ENCODE measurements at places on chromosomes 5 and 9.

- DNase-seq: no peak
Measured at GRCh38 chr5:179238628-179238970, 106.7 kb downstream of the ADAMTS2 start.

DNA sequence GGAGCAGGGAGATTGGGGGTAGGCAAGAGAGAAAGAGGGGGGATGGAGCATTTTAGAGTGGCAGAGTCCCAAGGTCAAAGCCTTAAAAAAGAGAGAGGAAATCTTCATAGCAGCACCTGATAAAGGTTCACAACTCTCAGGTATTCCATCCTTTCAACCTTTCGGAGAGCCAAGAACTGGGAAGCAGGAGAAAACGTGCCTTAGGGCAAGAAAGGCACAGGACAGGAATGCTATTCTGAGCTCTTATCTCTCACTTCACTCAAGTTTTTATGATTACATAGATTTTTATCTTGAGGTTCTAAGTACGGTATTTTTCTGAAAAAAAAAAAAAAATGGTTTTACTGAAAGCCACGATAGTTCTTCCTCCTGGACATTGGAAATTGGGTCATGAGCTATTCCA is 34.5 kb upstream of the SMAD5 start:
- DNase-seq: no peak

- DNase-seq: no peak
Measured at GRCh38 chr5:2125901-2126265, 243.2 kb upstream of the IRX4 start.

DNA sequence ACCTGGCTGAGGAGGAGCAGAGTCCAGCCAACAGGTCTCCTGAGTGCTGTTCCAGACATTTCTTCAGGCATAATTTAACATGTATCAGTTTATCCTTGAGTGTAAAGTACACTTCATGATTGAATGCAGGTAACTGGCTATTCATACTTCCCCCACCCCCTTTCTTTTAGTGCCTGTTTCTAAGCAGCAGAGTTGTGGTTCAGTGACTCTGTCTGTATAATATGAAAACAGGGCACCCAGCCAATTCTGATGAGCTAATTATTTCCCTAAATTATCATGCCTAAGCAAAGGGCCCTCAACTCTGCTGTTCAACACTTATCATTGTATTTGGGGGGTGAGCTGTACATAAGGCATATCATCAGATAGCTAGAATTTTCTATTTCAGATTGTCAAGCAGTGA is 51.9 kb upstream of the ZSWIM6 start:
- no peak for DNase-seq

GRCh38 chr9:120555839-120556238 is 24.1 kb downstream of the CDK5RAP2 start:
- no peak for DNase-seq

DNA sequence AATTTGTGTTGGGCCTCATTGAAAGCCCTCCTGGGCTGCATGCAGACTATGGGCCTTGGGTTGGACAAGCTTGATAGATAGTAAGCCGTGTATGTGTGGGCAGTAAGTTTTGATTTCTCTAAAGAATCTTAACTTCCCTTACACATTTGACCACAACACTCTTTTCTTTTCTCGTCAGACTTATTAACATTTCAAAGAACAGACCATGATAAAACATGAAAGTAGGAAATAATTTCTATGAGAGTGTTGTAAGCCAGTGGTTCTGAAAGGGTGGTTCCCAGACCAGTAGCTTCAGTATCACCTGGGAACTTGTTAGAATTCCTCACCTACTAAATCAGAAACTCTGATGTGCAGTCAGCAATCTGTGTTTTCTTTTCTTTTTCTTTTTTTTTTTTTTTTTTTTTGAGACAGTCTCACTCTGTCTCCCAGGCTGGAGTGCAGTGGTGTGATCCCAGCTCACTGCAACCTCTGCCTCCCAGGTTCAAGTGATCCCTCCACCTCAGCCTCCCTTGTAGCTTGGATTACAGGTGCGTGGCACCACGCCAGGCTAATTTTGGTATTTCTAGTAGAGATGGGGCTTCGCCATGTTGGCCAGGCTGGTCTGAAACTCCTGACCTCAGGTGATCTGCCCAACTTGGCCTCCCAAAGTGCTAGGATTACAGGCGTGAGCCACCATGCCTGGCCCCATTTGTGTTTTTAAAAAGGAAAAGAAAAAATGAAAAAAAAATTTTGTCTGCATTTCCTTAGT is 20.0 kb upstream of the GCNT1 start:
- no peak for DNase-seq

DNA sequence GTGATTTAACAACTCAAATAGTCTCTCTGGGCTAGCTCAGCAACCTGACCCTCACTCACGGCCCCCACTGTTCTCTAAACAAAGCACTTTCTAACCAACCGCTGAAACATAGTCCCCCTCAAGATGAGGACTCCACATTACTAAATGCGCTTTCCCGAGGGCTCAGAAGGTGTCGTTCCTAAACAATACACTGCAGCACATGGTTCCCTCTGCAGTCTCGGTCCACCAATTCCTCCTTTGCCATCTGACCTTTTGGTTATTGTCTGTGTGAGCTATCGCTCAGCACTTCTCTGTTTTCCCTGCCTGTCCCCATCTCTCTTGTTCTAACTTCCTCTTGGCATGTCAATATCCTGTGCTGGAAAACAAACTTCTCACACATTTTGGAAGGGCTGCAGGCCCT is 7.2 kb downstream of the EPB41L4A start:
- no peak for DNase-seq

DNA sequence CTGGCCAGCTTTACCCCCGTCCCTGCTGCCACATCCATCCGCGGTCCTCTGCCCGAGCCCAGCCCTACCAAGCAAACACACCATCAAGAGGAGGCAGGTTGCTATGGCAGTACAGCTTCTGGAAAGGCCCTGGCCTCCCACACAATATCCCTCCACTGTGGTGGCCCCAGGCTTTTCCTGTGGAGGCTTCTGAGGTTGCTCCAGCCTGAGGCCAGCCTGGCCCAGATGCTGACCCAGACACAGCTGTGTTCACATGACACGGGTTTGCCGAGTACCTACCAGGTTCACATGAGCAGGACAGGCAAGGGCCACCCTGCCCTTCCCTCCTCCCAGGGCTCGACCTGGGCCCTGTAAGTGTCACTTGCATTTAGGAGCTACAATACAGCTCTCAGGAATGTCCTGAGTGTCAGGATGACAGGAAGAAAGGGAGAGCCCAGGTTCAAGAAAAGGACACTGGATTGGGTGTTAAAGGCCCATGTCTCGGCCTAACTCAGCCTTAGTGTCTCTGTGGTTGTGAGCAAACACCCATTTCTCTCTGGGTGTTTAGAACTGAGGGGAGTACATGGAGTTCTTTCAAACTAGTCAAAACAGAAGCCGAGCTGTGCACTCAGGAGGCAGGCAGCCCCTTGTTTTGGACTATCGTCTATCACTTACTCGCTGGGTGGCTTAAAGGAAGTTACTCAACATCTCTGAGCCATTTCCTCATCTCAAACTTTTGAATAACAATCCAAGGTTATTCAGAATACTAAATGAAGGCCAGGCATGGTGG is 40.2 kb downstream of the NAIF1 start:
- no peak for DNase-seq

DNA sequence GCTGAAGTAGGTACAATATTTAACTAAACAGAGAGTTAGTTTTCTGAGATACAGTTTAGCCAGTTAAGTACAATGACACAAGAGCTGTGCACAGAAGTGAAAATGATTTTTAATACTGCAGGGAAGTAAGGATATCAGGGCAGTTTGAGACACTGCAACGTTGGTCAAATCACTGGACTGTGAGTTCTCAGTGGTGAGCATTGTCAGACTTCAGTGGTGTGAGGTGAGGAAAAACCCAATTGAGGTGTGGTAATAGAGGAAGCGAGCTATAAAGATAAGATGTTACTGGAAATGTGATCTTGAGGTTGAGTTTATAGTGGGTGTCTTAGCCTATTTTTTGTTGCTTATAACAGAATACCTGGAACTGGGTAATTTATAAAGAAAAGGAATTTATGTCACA is 12.8 kb upstream of the FBXL7 start:
- no peak for DNase-seq

DNA sequence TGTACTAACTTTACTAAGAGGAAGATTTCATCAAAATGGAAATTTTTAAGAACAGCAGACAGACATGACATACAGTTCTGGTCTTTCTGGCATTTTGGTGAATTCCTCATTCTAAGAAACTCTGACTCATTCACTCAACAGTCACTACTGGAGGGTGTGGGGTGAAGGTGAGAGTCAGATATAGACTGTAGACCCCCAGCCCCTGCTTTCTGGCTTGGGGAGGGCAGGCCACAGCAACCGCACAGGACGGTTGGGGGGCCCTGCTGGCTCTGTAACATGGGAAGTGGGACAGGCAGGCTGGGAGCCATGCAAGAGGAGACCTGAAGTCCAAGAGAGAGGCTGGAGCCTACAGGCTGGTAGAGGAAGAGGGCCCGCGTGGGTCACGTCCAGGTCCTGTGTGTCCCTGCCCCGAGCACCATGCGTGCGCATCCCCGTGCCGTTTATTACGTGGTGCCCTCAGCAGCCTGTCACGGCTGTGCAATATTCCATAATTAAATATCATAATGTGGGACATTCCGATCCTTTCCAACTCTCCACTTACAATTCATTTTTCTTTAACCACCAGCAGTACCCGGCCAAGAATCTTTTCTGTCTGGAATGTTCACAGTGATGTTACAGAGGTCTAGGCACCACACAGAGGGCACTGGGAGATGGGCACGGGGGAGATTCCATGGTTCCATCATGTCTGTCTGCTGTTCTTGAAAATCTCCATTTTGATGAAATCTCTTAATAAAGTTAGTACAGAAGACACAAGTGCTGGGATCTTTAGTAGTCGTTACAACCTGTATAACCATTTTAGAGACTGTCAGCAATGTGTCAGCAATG is 75.5 kb downstream of the SEMA4D start:
- no peak for DNase-seq

DNA sequence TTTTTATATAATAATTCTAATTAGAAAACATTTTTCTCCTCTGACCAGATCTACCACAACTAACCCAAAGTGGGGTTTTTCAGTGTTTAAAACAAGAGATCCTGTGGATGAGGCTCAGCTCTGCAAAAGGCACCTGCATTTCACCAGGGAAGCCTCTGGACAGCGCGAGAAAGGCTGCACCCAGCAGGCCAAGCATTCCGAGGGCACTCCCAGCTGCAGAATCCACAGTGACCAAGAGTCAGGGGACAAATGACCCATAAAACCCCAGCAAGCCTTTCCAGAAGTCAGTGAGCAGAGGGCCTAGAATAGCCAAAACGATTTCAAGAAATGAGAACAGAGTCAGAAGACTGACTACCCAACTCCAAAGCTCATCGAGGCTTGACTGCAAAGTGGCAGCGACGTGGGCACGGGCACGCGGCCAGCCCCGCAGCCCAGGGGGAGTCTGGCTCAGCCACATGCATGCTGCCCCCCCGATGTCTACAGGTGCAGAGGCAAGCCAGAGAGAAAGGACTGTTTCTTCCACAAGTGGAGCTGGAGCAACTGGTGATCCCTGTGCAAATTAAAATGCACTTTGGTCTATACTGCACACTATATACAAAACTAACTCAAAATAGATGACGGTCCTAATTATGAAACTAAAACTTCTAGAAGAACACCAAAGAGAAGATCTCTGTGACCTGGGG is 26.2 kb downstream of the TPPP start:
- no peak for DNase-seq

DNA sequence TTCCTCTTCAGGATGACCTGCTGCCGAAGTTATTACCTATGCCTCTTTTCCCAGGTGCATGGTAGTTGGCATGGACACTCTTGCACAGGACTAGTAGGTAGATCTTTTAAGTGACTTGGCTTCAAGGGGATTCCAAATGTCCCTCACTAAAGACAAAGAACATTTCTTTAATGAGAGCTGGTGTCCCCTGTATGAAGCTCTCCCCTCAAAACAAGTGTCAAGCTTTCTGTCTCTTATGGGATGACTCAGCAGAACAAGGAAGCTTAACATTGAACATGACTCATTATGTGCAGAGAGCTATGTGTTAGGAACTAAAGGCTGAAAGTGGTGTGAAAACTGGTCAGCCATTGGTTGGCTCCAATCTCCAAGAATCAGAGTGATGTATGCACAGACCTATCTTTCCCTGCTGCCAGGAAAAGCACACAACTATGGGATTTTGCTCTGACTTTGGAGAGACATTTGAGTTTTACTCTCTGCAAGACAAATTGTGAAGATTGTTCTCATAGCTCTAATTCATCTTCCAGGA is 120.5 kb downstream of the PRDM6 start:
- no peak for DNase-seq

- no peak for DNase-seq
Measured at GRCh38 chr5:130402906-130403305, 498.6 kb downstream of the CHSY3 start.

GRCh38 chr9:134885679-134886412 is 5.2 kb downstream of the FCN2 start:
- no peak for DNase-seq

DNA sequence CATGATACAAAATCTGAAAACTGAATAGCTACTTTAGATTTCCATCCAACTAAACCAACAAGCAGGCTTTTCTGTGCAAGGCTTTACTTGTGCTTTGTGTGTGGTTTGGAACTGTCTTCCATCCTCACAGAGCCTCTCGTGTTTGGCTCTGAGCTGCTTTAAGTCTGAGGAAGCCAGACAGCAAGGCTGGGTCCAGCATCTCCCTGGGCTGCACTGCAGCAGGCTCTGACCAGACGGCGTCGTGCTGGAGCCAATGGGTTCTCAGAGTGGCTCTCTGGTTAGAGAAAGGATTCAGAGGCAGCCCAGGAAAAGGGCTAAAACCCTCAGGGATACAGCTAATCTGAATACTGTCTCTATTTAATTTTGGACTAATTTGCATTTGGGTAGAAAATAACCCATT is 207.9 kb upstream of the EFNA5 start:
- DNase-seq: no peak

- no peak for DNase-seq
Measured at GRCh38 chr9:72888943-72889342, 63.9 kb downstream of the ALDH1A1 start.

GRCh38 chr9:70003901-70004714 is 39.5 kb upstream of the MAMDC2 start:
- DNase-seq: no peak

GRCh38 chr9:100229136-100229535 is 123.6 kb downstream of the TEX10 start:
- DNase-seq: no peak

DNA sequence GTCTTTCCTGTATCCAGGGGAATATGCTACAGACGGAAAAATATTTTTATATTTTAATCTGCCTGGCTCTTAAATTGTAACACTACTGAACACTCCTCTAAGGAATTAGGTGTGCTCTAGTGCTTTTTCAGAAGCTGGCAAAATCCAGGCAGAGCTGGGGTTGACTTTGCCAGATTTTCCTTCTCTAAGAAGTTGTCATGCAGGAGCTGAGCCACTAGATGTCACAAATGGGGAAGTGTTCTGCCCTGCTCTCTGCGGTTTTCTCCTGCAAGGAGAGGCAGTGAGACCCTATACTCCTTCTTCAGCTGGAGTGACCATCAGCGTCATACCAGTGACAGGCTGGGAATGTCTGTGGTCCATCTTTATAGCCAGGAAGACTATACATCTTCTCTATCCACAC is 112.5 kb downstream of the HAPLN1 start:
- no peak for DNase-seq

DNA sequence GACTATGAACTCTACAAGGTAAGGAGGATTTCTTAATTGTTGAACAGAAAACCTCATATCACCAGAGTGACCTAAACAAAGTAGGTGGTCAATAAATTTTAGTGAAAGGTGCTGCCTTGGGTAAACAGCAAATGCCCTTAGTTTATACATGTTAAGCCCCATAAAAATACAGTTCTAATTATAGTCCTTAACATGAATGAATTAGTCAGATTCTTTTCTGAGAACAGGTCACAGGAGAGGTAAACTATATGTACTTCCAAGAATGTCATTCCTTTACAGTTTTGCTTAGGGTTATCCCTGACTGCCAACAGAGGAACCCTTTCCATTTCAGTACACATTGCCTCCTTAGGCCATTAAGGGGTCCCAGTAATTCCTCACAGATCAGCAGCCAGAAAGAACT is 64.9 kb downstream of the PLPP1 start:
- DNase-seq: no peak
